ENCODE measurements at places on chromosomes 4 and X.
A peak's percentile ranks its signal among the peaks of the same experiment; 100 is the strongest.

DNA sequence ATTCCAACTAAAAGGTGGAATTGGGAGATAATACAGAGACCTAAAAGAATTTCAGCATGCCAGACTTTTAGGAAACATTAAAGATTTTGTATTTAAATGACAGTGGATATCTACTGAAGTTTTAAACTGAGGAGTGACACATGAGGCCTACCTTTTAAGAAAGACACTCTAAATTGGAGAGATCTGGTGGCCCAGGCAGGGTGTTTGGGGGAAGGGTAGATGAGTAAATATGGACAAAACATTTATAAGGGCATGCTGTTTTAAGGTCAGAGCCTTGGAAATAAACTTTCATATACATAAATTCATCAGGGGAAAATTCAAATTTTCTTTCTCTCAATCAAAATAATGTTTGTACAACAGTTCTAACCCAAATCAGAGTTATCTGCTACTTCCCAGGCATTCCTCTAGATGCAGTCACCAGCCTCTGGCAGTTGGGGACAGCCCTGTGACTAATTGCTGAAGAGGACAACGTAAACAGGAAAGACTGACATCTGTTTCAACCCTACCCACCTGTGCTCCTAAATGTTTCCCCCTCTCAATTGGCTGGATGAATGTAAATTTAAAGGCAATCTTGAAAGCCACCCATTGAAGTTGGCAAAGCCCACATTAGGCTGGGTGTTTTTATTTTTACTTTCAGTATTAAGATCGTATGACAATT, 1646.9 kb upstream of the ADGRL3 start:
- DNase-seq = peak; percentile 6

GRCh38 chrX:129524250-129524850, 1.1 kb upstream of the SMARCA1 start:
- no peak for DNase-seq

GRCh38 chr4:108398836-108399235, 221.5 kb upstream of the RPL34 start:
- DNase-seq = no peak

DNA sequence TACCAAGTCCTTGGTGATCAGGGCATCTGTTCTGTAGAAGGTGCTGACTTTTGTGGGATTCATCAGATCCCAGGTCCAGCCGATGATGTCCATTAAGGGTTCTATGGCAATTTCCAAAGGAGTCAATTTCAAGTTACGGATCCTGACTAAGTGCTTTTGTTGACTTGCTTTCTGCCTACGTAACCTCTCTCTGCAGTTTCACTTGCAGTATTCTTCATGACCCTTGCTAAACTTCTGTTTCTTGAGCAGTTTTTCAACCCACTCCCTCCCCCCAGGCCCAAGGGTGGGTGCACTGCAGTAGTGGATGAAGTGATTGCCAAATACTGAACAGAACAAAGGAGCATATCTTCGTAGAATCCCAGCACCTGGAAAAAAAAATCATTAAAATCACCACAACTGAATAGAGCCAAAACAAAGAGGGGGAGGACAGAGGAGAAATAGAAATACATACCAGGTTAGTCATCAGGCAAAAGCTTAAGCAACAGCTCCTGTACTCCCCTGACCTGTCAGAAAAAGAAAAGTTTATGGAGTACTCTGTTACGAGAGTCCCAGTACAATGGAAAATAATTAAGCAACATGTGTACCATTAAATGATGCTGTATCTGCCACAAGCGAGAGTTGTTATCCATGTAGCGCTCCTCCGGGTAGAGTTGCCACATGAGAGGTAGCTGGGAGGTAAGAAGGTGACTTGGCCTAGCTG, 5.8 kb downstream of the CMC4 start:
- no peak for DNase-seq

GRCh38 chr4:88533088-88533790, 9.7 kb upstream of the PYURF start:
- DNase-seq = no peak

GRCh38 chrX:100363896-100364295, 46.2 kb downstream of the PCDH19 start:
- DNase-seq = no peak

DNA sequence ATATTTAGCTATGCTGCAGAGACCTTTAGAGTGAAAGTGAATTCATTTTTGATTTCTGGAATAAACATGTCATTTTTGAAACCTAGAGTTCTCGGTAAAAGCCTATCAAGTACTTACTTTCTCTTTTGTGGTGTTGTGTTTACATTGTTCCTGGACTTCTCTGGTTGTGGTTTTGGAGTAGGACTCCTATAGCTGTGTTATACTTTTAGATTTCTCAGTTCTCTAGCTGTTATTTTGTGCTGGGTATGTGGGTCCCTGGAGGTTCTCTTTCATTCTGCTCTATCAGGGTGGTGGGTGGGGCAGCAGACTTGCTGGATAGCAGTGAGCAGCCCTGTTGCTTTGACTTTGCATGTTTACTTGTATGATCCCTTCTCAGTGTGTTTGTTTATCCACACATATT, 25.6 kb upstream of the MSMO1 start:
- DNase-seq = peak; percentile 9

DNA sequence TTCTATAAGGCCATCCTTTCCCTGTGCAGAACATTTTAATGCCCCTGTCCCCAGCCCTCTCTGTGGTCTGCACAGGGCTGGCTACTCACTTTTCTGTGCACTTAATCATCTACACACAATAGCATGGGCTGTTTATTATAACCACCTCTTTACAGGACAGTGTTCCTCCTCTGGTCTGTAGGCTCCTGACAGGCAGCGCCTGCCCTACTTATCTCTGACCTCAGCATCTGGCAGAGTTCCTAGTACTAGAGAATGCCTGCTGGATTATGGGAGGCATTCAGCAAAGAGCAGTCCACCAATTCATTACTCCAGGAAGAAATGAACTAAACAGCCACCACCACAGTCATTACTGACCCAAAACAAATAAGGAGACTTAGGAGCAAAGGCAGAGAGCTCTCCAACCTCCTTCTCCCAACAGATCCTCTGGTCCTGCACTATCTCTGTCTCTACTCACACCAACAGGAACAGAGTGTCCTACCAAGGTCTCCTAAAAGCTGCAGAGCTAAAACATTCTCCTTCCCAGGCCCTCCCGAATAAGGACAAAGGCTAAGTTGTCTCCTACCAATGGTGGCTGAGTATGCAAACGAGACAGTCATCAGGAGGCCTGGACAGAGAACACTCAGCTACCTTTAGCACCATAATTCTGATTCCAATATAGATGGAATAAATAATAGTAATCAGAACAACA, 279.2 kb downstream of the QDPR start:
- no peak for DNase-seq

GRCh38 chr4:186624951-186625350, 69.6 kb upstream of the MTNR1A start:
- no peak for DNase-seq

DNA sequence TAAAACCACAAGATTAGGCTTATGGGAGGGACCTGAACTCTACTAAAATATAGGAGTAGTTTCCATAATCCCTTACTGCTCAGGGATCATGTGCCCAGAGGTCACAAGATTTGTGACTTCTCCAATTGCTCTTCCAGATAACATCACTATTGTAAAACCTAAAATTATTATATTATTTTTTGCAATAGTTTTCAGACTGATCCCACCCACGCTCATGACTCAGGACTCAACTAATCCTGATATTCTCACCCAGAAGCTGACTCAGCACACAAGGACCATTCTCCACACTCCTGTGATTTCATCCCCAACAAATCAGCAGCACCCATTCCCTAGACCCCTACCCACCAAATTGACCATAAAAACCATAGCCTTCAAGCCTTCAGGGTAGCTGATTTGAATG, 24.0 kb upstream of the RPL34 start:
- DNase-seq = peak; percentile 71

DNA sequence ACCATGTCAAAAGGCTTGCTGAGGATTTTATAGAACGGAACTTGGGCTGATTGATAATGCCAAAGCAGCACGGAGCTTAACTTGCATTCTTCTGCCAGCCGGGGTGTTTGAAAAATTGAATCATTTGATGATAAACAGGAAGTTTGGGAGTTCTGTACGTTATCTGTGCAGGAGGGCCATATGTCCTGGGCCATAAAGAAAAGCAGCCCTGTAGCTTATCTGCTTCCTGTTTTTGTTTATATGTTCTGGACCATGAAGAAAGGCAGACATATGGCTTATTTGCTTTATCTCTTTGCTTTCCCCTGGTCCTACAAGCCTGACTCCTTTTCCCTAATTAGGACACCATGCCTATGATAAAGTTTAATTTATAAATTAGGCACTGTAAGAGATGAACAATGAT, 62.4 kb downstream of the HOPX start:
- DNase-seq = no peak

GRCh38 chr4:106270736-106271135, 45.3 kb downstream of the TBCK start:
- no peak for DNase-seq

DNA sequence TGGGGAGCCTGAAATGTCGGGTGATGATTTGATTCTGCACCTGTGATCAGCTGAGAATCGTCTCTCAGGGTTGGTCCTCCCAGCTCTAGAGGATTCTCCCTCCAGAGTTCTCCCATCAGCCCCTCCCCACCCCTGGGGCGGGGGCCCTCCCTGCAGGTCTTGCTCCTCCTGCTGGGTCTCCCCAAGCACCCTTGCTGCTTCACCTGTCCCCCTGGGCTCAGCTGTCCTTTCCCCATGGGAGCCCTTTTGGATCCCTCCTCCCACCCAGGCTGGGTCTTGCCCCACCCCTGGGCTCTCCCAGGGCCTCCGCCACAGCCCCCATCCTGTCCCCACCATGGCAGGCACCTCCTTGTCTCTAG, 22.2 kb downstream of the PSAPL1 start:
- DNase-seq = no peak

DNA sequence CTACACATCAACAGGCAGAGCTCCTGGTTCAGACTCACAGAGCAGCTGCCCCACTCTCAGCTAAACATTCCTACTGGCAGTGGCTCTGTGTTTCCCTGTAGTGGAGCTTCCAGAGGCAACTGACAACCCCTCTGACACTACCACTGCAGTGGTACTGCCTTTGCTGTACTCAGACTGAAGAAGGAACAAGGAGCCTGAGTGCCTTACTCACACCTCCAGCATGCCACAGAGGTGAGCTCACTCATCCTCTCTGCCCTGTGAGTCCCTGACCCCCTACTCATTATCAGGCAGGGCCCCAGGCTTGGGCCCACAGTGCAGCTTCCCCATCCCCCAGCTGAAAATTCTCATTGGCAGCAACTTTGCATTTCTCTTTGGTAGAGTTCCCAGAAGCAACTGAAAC, 240.5 kb upstream of the POF1B start:
- DNase-seq = no peak

- DNase-seq = no peak
Measured at GRCh38 chr4:118206627-118207026, 146.2 kb downstream of the PRSS12 start.

- DNase-seq = no peak
Measured at GRCh38 chrX:18895189-18895951, 88.5 kb downstream of the PHKA2 start.

DNA sequence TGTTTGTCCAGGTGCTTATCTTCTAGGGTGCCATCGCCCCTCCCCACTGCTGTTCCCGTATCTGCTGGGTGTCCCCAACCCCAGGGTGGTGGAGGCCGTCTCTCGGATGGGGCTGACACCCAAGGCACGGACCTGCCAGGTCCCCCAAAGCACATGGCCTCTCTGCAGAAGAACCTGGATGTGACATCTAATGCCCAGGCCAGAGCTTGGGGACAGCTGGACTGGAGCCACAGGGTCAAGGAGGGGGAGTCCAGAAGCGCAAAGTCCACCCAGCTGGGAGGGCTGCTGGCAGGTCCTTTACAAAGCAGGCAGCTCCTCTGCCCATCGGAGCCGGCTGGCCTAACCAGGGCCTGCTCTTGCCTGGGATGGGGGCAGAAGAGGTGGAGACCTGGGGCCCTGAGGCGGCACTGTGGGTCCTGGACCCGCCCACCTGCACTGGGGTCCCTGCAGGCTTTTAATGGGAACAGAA, 751 bp upstream of the DOK7 start:
- no peak for DNase-seq

DNA sequence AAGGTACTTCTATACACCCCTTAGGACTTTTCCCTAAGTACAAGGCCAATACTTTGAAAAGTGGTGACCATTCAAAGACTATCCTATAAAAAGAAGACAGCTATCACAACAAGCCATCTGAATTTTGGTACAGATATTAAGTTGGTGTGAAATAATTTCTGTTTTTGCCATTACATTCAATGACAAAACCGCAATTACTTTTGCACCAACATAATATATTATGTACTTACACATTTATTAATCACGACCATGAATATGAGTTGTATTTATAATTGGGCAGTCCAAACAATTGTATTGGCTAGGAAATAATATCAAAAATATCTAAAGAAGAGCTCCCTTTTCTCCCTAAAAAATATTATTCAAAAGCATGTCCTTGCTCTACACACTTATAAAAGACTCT, 215.7 kb downstream of the TMA16 start:
- no peak for DNase-seq

GRCh38 chr4:167578906-167579305, 344.6 kb upstream of the SPOCK3 start:
- no peak for DNase-seq

DNA sequence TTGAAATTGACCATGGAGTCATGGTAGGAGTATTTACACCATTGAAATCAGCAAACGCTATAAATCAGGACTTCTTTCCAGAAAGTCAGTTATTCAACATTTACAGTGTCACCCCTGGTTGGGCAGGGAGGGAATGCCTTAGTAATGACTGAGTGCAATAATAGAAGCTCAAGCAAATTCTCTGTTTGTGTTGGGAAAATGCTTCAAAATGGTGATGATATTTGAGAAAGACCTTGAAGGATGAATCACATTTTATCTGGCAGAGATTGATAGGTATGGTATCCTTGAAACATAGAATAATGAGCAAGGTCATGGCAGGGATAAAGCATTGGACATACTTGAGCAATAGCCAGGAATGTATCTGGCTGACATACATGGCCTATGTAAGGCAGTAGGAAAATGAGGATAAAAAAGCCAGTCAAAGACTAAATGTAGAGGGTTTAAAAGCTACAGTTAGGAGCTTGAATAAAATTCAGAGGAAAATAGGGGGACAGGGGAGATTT, 248.7 kb downstream of the FMR1NB start:
- no peak for DNase-seq

DNA sequence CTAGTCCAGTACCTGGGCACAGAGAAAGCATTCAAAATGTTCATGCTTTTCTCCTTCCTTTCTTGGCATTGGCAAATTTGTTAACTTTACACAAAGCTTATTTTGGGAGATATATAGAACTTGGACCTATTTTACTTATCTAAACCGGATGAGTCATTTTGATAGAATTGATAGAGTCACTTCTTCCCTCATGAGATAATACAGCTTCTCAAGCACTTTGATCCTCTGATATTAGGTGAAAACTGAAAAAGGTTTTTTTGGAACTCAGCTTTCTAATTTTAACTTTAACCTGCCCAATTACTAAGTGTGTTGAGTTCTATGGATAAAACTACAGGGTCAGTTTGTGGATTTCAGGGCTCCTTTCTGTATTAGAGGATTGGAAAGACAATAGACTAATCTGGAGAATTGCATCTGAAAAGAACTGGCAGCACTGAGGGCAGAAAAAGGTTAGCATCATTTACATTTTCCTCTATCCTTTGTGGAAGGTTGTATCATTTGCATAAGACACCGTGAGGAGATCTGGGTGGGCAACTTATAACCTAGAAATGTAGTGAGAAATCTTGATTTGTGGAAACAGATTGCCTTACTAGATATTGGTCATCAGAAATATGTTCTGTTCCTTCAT, 2.4 kb downstream of the WDR44 start:
- DNase-seq = no peak

GRCh38 chr4:37951461-37952352, 8.5 kb upstream of the PTTG2 start:
- DNase-seq = peak; percentile 83

- DNase-seq = peak; percentile 4
Measured at GRCh38 chr4:28557755-28558154, 1697.1 kb downstream of the STIM2 start.

GRCh38 chr4:2281575-2282343, 19.9 kb upstream of the MXD4 start:
- DNase-seq = peak; percentile 22

Data from inflammatory macrophage (primary cell).